Mammary epithelial cell (primary cell): ENCODE measurements at places on chromosomes 13 and 19.

GRCh38 chr19:4401769-4402170, 670 bp upstream of the CHAF1A start:
- no peak for DNase-seq

DNA sequence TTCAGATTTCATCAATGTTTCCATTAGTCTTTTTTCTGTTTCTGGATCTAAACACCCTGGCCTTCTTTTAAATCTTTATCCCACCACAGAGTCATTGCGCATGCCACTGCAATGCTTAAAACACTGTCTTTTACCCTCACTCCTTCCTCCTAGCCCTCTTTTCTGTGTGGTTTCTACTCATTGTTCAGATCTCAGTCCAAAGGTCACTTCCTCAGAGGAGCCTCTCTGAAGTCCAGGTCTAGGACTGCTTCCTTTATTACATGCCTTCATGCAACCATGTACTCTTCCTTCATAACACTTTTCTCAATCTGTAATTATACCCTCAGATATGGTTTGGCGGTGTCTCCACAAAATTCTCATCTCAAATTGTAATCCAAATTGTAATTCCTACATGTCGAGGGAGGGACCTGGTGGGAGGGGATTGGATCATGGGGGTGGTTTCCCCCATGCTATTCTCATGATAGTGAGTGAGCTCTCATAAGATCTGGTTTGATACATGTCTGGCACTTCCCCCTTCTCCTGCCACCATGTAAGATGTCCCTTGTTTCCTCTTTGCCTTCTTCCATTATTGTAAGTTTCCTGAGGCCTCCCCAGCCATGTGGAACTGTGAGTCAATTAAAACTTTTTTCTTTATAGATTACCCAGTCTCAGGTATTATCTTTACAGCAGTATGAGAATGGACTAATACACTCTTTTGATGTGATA, 808.9 kb downstream of the DIAPH3 start:
- DNase-seq = no peak

DNA sequence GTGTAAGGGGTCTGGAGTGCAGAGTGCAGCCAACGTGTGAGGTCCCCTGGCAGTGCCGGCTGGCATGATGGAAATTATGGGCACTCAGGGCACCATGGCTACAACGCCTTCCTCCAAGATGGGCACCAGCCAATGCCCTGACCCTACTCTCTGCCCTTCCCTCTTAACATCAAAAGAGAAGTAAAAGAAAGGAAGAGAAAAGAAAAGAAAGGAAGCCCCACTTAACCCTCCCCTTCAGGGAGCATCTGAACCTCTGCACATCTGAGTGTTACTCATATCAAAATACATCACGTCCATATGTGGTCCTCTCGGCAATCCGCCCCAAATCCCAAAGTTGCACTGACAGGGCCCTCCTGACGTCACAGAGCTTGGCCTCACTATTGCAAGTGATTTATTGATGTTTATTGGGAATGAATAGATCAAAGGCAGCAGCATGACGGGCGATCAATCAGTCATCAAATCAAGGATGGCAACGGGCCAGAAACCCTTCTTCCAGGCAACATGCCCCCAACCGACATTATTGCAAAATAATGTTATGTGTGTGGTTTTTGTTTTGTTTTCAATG, 1.3 kb downstream of the TSHZ3 start:
- DNase-seq = no peak

DNA sequence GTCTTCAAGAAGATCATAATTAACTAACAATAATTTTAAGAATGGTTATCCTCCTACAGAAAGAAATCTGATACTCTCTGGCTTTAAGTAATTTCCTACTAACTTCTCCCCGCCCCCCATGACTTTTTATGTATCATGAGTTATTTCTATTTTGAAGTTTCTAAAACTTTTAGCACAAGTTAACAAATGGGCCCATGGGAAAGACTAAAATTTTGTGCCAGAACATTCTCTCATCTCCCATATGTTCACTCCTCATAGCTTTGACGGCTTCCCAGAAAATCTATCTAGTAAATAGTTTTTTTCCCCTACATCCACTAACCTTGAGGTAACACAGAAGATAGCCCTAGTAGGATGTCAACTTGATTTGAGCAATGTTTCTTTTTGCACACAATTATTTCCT, 148.3 kb downstream of the POSTN start:
- DNase-seq = no peak

GRCh38 chr13:71610876-71611275, 256.1 kb downstream of the DACH1 start:
- DNase-seq = no peak

- DNase-seq = no peak
Observed at GRCh38 chr13:36530861-36531590, 98.7 kb downstream of the CCNA1 start.

GRCh38 chr19:29478578-29479565, 46.9 kb upstream of the VSTM2B start:
- no peak for DNase-seq

- peak; percentile 84 for DNase-seq
Observed at GRCh38 chr13:20428666-20429644, 96.7 kb downstream of the CRYL1 start.

GRCh38 chr13:42355092-42355485, 83.1 kb downstream of the AKAP11 start:
- DNase-seq = no peak

DNA sequence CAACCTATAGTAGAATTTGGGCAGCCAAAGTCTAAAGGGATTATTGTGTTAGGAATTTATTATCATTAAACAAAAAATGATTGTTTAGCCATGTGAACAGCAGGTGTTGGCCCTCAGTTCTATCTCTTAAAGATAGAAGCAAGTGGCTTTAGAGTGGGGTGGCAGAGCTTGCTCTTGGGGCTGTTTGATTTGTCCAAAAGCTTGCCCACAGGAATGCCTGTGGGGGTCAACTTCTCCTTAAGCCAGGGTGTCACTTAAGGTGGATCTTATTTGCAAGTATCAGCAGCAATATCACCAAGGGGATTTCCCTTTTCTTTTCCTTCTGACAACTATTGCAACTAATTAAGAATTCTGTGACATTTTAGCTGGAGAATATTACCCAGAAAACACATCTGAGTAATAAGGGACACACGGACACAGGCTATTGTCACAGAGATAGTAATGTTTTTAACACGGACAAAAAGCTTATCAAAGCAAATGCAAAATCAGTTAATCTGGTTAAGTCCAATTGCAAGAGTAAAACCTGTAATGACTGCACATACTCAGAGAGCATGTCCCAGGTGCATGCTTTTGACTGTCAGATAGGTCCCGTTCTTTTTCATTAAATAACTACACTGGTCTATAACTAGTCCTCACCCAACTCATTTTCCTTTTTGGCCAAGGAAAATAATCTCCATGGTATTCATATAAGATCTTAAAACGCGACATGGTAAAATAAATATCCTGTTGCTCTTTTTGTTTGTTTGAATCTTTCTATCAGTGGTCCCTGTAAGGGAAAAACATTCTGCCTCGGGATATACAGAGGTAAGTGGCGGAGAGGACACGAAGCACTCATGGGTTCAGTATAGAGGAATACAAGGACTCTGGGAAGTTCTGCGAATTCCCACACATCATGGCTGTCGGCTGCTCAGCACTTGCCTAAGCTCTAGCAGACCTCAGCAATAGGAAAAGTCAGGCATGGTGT, 172.1 kb upstream of the RFC3 start:
- no peak for DNase-seq

DNA sequence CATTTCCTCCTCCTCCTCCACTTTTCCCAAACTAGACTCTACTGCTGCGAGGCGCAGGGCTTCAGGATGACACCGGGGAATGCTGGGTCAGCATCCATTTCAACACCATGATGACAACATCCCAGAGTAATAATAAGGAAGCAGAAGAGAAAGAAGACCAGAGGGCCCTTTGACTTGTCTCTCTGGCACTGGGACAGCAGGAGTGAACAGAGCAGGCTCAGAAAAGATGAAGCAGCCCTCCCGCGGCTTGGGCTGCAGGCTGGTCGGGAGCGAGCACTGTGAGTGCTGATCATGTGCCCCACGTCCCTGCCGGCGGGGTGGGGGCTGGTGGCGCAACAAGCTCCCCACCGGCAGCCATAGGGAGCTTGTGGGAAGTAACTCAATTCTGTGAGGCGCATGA, 30.5 kb downstream of the RANBP3 start:
- DNase-seq = no peak

GRCh38 chr19:39557811-39558623, 18.1 kb upstream of the EID2 start:
- DNase-seq = no peak

- no peak for DNase-seq
Observed at GRCh38 chr13:57858376-57858775, 226.8 kb downstream of the PCDH17 start.

DNA sequence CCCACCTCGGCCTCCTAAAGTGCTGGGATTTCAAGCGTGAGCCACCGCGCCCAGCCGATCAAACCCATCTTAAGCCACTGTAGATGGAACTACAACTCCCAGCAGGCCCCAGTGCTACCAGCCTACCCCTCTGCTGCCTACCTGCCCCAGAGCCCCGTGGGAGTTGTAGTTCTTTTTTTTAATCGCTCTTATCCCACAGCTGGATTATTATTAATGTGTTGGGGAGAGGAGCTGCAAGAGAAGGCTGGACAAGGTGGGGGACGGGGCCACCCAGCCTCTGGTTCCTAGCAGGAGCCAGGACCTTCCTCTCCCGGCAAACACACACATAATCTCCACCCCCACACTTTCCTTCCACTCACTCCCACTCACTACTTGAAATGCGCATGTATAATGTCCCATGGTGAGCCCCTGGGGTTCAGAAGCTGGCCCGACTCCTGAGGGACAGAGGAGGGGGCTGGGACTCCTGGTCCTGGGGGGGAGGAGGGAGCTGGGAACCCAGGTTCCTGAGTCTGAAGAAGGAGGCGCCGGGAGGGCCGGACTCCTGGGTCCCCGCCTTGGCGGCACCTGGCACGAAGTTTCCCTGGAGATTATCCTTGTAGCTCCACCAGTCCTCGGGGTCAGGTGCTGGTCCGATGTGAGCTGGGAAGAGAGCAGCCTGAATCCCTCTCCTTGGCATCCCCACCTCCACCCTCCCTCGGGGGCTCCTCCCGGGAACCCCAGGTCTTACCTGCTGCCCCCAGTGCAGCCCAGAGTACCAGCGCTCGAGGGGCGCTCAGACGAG, 958 bp downstream of the CA11 start:
- DNase-seq = peak; percentile 42

DNA sequence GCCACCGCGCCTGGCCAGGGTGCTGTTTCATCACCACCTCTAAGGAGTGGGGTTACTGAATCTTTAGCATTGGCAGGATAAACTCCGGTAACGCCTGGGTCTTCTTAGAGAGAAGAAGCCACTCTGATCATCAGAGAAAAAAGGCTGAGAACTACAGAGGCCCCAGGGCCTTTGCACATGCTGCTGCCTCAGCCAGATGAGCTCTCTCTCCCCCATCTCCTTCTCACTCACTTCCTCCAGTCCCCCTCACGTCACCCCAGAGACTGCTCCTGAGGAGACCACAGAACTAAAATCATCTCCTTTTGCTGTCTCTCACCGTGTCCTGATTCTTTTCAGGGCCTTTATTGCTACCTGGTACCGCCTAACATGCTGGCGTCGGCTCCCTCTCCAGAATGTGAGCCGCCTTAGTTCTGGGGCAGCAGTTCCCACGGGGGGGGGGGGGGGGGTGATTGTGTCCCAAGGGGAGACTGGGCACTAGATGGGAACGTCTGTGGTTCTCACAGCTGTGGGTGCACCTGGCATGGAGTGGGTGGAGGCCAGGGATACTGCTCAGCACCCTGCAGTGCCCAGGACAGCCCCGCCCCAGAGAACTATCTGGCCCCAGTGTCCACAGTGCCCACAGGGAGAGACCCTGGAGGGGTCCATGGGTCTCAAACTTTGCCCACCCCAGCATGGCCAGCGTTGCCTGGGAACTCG, 5.1 kb upstream of the DIRAS1 start:
- no peak for DNase-seq

- no peak for DNase-seq
Observed at GRCh38 chr19:4086411-4086867, 19.7 kb upstream of the ZBTB7A start.

DNA sequence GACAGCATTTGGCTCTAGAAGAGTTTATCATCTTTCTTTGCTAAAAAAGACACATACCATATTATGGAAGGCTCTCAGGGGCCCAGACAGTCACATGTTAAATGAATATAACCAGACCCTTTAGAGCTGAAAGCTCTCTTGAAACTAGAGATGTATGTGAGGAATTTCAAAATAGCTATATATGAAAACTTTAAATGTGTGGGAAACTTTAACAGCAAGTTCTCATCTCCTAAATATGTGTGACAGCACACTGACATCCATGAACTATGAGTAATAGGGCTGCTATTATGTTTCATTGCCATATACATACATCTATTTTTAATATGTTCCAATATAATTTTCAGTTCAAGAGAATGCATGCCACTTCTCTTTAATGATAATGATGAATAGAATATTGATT, 509.5 kb downstream of the GPC6 start:
- no peak for DNase-seq

DNA sequence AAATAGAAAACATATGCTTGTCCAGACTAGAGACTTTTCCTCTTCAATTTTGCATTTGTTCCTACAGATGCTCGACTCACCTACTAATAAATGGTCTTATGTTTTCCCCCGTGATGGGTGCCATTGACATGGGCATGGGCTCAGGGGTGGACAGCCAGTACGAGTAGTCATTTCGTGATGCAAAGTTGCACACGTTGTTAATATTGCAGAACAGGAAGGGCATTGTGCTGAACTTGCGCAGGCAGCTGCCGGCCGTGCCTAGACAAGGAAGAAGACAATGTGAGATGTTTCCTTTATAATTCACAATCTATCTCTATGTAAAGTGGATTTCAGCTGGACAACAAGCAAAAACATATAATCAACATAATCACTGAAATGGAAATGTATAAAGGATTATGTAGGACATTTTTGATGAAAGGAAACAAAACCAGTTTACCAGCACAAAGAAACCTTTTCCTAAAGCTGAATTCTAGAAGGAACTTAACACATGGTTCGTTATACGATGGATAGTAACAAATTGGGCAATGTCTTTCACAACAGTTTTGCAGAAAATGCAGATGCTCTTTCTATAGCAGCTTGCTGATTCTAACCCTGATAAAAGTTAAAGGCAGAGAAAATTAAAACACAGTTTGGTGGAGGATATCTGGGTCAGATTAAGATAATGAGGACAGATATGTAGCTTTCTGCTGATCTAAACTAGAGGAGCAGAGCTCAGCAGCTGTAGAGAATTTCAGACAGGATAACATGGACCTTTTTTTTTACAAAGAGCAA, 145.7 kb downstream of the COL4A1 start:
- DNase-seq = no peak
